Fibroblast of villous mesenchyme (primary cell): ENCODE measurements at places on chromosomes 6 and 20. TPM values are rescaled to one million over a fixed set of nuclear protein-coding genes. Genes with fewer than 3 reads are reported as not detected.
A peak's percentile ranks its signal among the peaks of the same experiment; 100 is the strongest.

Gene UNC5CL
- under 0.01 TPM in 2 replicates for total RNA-seq

Gene SSR1
- total RNA-seq = 91.2 and 203 TPM in 2 replicates

Gene TBC1D32
- 16.1 and 21.2 TPM in 2 replicates for total RNA-seq

Gene CDH22
- not detected in 2 replicates for total RNA-seq

Gene SLC29A1
- total RNA-seq = 7.1 and 9.5 TPM in 2 replicates

Gene GPR6
- not detected in 2 replicates for total RNA-seq

Gene SLC22A2
- total RNA-seq = under 0.01 TPM in 2 replicates

Gene NOTCH4
- 1.3 and 1.6 TPM in 2 replicates for total RNA-seq

Gene TREM2
- not detected in 2 replicates for total RNA-seq

Gene CD40
- 0.43 and 0.97 TPM in 2 replicates for total RNA-seq

Gene TXNDC5
- 299 and 365 TPM in 2 replicates for total RNA-seq

Gene PPIL6
- total RNA-seq = 0.97 and 1.7 TPM in 2 replicates

Gene AP5S1
- total RNA-seq = 17.7 and 20.6 TPM in 2 replicates

Gene SOX12
- 6.0 and 6.8 TPM in 2 replicates for total RNA-seq

Gene TPBG
- 47.5 and 67.0 TPM in 2 replicates for total RNA-seq

Gene OR2H2
- total RNA-seq = not detected in 2 replicates

Gene BMP5
- total RNA-seq = under 0.01 TPM in 1 of 2 replicates, not detected in the other

GRCh38 chr6:39143238-39143930, 28.4 kb upstream of the SAYSD1 start:
- no peak for DNase-seq

DNA sequence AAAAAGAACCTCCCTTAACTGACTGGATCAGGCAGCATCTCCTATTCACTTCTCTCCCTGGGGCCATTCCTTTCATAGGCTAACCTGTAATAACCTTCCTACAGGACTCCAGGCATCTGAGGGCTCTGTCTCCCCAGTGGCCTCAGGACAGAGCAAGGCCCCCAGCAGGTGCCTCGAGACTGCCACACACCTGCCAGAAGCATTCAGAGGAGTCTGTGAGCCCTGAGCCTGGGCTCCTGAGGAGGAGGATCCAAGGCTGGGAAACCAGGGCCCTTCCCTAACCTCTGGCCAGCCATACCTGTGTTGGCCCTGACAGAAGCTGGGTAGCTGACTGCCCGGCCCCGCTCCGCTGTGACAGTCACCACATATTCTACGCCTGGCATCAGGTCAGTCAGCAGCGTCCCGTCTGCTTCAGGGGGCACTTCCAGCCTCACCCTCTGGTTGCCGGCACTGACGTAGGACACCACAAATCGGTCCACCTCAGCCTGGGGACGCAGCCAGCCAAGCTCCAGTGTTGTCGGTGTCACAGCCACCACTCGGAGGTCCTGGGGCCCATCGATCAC, 20.6 kb downstream of the TNXB start:
- no peak for DNase-seq

- peak; percentile 88 for DNase-seq
Observed at GRCh38 chr6:17012421-17013225, 89.2 kb upstream of the STMND1 start.

DNA sequence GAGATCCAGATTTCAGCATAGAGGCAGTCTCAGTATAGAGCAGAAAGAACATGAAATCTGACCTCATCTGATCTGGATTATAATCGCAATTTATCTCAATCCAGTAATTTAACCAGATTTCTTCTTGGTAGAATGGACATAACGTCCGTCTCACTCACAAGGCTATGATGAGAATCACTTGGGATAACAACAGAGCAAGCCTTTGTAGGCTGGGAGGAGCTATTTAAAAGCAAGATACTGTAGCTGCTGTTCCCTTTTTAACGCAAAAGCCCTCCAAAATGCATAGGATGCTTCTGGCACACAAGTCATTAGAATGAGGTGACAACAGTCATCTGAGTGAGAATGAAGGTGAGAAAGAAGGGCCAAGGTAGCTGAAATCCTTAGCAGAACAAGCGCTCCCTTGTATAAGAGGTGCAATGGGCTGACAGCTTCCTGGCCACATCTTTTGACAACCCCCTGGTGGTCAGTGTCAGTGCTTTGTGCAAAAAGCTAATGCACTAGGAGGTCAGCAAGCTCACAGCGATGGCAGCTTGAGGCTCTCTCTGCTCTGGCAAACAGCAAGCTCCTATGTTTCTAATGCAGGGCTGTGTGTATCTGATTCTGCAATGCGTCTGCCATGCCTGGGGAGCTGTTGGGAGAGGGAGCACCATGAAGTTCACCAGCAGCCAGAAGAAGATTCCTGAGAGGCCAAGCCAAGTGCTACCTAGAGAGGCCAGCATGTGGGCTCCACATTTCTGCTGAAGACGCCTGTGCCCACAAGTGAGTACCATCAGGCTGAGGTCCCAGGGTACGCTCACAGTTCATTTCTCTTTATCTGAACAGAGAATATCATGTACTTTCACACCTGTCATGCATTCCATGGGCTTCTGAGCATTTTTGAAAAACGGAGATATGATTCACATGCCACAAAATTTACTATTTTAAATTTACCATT, 16.2 kb downstream of the METTL24 start:
- DNase-seq = peak; percentile 52

- no peak for DNase-seq
Observed at GRCh38 chr6:69887714-69888345, 21.5 kb downstream of the COL19A1 start.

DNA sequence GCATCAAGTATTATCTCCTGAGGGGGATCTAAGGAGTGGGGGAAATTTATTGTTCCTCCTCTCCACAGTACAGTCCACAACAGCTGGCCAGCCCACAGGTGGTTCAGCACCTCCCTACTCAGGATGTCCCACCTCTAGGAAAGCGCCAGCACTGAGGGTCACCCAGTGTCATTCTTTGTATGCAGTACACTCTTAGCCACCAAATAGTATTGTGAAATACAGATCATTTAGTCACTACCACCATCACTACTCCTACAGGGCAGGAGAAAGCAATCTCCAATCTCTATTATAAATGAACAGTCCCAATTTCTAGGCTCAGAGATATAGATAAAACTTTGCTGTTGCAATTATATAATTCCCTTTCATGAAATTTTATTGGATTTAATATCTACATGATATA, 6.3 kb upstream of the ZNF76 start:
- DNase-seq = no peak

DNA sequence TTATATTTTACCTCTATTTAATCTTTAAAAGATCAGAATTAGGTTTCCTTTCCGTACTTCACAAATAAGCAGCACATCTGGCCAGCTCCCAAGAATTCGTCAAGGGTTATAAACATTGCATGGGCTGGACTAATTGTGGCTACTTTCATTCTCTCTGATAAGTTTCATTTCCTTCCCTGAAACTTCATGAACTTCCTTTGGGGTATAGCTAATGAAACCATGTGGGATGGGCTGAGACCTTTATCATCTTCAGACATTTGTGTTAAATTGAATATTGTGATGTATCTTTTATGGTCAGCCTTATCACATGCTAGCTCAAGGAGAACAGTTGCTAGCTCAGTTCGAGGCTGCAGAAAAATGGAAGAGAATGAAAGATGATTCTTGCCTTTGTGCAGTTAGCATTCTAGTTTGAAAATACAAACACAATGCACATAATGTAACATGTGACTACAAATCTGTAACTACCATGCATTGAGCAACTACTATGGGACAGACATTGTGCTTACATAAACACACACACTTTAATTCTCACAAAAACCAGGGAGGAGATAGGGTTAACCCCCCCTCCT, 1.7 kb upstream of the GMPR start:
- DNase-seq = peak; percentile 82

DNA sequence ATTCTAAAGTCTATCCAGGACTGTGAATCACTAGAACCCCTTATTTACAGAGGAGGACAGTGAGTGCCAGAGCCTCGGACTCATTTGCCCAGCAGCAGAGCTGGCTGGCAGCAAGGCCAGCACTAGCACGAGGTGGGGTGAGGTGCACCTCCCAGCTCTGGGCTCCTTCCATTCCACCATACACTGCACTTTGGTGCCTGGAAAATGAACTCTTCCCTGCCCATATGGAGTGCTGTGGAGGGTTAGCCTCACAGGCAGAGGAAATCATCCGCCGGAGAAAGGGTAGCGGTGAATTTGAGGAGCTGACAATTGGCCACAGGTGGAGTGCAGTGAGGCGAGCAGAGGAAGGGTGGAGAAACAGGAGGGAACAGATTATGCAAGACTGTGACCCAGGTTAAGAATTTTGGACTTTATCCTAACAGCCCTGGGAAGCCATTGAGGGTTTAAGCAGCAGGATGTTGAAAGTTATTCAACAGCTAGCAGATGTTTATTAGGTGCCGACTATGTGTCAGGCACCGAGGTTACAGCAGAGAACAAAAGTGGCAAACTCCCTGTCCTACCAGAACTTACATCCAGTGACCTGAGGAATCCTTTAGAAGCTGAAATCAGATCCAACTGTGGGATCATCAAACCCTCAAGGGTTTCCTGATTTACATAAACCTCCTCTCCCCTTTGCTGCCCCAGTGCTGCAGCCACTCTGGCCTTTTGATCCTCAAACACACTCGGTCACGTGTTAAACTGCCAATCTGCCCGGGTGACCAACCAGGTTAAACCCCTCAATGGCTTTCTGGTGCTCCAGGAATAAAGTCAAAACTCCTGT, 6.2 kb downstream of the TRIM26 start:
- peak; percentile 76 for DNase-seq

GRCh38 chr6:147201885-147202515, 2.2 kb upstream of the STXBP5 start:
- DNase-seq = peak; percentile 37

- no peak for DNase-seq
Observed at GRCh38 chr6:10398446-10399218, 16.2 kb downstream of the TFAP2A start.

DNA sequence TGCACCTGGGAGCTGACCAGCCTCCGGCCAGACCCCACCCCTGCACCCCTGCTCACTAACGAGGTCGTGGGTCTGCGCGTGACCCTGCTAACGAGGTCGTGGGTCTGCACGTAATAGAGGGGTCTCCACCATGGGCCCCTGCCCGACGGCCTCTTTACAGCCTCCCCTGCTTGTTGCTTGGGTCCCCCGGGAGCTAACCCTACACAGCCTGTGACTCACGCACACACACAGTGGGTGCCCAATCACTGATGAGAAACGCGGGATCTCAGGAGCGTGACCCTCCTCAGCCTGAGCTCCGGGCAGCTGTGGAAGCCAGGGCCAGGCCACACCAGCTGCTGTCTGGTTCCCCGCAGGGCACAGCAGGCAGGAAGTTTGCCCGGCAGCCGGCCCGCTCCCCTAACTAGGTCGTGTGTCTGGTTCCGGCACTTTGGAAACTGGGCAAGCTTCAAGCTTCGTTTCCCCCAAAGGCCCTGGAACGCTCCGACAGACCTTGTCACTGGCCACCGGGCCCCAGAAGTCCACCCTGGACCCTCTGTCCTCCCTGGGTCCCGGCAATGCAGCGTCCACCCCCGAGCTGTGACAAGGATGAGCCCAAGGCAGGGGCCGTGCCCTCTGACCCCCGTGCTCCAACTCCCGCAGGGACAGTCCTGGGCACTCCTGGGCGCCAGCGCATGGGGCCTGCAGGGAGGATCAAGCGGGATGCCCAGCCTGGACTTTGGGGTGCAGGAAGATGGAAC, 767 bp downstream of the PTK6 start:
- peak; percentile 42 for DNase-seq

DNA sequence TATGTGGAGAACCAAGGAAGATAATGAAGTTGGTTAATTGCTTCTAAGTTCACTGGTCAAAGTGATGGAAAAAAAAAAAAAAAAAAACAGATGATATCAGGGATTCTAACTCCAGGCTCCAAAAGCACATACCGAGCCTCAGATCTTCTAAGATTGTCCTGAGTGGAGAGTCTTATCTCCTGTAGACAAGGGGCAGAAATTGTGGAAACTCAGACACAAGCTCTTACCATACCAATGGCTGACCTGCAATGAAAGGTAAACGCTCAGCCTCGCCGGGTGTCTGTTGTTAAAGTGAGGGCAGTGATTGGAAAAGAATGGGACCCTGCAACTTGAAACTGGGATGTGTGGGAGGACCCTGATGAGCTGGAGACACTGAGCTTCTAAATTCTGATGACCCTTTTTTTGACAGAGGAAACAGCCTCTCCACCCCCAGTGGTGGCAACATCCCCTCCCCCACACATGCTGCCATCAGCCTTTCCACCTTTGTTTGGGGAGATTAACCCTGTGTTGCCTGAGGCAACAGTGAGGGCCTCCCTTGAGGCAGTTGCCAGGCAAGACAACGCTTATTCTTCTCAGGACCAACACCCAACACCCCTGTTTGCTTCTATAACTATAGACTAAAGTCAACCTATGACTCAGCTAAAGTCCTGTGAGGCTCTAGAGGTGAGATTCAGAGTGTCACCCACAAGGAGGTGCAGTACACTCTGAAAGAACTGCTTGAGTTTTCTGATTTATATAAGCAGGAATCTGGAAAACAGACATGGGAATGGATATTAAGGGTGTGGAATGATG, 154.0 kb downstream of the THBS2 start:
- peak; percentile 36 for DNase-seq

GRCh38 chr20:2524709-2525506, 11.5 kb upstream of the TMC2 start:
- peak; percentile 45 for DNase-seq

DNA sequence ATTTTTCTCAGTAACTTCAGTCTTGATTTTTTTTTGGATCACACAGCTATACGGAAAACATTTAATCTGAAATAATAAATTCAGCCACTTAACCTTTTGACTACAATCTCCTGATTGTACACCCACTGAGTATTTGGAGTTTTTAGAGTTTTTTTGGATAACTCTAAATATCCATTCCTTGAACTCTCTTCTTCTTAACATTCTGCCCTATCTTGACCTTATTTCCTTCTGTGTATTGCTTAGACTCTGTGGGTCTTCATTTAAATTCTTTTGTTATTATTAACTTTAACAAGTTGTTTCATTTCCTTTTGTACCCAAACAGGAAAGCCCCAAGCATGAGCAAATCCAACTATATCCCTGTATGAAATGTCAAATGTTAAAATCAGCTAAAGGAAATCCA, 170.2 kb upstream of the PTCHD4 start:
- no peak for DNase-seq

DNA sequence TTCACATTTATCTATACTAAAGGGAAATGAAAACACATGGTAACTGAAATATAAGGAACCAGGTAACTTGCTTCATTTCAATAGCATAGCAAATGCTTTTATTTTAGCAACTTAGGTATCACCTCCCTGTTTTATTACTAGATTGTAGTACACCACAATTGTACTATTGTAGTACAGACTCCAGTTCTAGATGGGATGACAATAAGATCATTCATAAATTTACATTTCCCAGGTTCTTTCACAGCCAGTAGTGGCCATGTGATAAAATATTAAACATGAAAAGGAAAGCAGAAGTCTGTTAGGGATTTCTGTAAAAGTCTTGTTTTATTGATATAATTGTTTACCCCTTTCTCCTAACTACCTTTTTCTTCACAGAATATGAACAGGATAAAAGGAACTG, 97.2 kb downstream of the LMBRD1 start:
- no peak for DNase-seq

GRCh38 chr20:62143957-62144825, 622 bp downstream of the SS18L1 start:
- peak; percentile 78 for DNase-seq

- DNase-seq = no peak
Observed at GRCh38 chr6:28134716-28135115, 7.0 kb upstream of the ZKSCAN8 start.
